ENCODE measurements at places on chromosomes 5 and 9.

DNA sequence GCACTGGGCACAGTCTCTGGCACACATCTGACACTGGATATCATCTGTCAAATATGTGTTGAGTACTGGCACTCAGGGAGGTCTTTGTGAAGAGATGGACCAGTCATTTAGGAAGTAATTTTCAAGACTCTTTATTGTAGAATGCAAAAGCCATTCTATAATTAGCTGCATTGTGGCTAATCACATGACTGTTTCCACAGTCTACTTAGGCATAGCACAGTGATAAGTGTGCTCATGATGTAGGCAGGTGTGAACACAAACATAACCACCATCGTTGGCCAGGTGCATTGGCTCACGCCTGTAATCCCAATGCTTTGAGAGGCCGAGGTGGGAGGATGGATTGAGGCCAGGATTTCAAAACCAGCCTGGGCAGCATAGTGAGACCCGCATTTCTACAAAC lies 62.2 kb downstream of the CFAP77 start:
- DNase-seq = no peak

GRCh38 chr5:158026304-158027031 lies 167.5 kb upstream of the CLINT1 start:
- DNase-seq = no peak

- DNase-seq = no peak
Measured at GRCh38 chr5:57179262-57180200, 5.7 kb downstream of the GPBP1 start.

DNA sequence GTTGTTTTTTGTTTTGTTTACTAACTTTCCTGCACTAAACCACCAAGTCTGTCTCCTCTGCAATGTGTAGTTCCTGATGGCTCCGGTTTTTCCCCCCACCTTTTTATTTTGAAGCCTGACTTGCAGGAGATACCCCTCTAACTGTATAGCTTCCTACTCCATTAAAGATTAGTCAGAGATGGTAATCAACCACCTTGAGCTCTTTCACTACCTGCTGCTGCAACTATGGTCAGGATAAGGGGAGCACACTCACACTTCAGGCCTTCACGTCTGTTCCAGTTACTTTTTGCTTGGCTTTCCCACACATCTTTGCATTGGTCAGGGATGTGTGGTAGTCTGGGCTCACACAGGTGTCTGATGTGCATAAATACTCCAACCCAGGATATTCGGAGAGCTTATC lies 63.4 kb downstream of the NR6A1 start:
- no peak for DNase-seq

- no peak for DNase-seq
Measured at GRCh38 chr9:13758936-13759335, 479.4 kb upstream of the MPDZ start.

GRCh38 chr5:131068076-131068475 lies 97.0 kb downstream of the HINT1 start:
- DNase-seq = no peak

DNA sequence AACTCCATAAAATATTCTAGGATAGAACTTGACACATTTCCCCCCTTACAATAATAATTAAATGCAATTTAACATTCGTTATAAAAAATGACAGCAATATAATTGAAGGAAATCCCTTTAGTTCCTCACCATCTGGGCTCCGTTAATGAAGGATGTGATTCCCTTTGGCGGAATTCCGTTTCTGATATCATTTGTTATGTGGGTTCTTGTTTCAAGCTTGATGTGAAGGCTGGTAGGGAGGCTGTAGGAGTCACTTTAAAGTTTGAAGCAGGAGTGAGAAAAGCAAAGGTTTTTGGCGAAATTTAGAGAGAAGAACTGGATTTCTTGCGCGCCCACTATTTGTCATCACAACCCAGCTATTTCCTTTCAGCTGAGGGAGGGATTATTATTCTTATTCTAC lies 4.0 kb downstream of the RGS7BP start:
- no peak for DNase-seq

Measured in stimulated activated CD8-positive, alpha-beta memory T cell treated with anti-CD3 and anti-CD28 coated beads, Interleukin-4, amount 100 ng/mL, for 1 hour (primary cell).